ENCODE measurements at places on chromosomes 3 and 15.

DNA sequence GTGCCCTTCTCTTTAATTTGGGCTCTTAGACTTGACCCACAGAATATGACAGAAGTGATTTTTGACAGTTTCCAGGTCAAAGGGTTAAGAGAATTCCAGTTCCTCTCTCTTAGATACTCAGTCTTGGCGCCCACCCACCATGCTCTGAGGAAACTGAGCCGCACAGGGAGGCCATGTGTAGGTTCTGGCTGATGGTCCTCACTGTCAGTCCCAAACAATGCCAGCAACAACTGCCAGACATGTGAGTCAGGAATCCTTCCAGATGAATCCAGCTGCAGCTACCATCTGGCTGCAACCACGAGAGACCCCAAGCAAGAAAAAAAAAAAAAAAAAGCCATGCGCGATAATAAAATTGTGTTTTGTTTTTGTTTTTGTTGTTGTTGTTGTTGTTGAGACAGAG is 326.6 kb downstream of the MAGI1 start:
- no peak for DNase-seq

- DNase-seq: no peak
Measured at GRCh38 chr3:178586076-178586475, 49.8 kb downstream of the KCNMB2 start.

DNA sequence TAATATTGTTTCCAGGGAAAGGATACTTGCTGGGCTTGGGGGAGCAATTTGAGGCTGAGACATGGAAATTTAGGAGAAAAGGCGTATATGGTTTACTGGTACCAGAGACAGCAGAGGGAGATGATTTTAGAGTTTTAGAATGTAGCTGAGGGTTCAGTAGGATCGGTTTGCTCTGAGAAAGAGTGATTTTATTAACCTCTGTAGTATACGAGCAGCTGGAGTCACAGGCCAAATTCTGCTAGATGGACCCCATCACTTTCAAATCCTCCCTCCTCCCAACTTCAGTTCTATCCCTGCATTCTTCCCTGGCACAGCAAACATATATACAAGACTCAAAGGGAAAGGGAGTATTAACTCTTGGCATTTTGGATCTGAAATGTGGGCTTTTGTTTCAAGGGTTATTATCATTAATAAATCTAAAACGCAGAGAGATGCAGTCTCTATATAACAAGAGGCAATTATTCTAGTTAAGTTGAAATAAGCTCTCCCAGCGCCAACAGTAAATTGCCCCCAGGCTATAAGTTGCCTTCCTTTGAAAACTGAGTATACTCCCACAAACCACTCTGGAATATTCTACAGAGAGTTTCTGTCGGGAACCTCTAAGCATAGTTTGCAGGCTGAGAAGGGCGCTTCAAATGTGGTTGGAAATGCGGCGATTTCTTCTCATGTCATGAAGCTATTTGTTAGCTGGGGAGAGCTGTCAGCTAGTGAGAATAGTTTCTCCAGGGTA is 5.4 kb downstream of the CRABP1 start:
- DNase-seq: no peak

DNA sequence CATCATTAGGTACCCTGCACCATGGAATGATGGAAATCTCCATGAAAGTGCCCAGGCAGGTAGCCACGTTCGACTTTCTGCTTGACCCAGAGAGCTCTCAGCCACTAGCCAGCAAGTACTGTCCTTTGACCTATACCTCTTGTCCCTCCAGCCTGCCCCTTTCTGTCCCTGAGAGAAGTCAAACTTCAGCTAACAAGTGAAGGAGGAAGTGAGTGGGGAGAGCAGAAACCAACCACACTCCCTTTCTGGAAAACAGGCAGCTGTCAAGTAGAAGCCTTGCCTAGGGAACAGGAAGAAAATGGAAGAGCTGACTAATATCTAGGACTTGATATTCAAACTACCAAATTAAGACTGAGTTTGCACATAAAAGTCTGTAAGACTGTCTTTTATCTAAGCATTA is 30.3 kb upstream of the FSTL1 start:
- no peak for DNase-seq

GRCh38 chr3:193590088-193590856 is 2.7 kb upstream of the OPA1 start:
- no peak for DNase-seq

- no peak for DNase-seq
Measured at GRCh38 chr3:45249391-45249790, 23.3 kb upstream of the TMEM158 start.

DNA sequence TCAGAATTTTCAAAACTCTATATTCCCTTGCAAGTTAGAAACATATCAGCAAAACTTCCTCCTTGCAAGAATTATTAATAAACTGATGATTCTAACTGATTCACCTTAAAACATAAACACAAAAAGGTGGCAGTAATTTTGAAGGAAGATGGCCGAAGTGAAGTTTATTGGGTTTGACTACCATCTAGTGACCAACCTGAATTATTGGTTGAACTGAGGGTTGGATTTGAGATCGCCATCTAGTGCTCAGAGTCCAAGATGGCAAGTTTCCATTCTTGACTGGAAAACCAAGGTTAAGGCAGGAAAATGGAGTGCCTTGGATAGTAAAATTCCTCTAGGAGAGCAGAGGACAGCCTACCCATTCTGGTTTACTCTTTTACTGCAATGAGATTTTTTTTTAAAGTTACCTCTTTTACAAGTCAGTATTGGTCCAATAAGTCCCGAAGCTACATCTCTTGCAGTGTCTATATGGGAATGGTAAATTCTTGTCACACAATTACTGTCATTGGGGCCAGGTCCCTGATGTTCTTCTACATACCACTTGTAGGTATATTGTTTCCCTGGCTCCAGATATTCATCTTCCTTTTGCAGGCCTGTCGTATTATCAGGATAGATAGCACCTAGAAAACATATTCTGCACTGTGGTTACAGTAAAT is 51.6 kb upstream of the CP start:
- no peak for DNase-seq

DNA sequence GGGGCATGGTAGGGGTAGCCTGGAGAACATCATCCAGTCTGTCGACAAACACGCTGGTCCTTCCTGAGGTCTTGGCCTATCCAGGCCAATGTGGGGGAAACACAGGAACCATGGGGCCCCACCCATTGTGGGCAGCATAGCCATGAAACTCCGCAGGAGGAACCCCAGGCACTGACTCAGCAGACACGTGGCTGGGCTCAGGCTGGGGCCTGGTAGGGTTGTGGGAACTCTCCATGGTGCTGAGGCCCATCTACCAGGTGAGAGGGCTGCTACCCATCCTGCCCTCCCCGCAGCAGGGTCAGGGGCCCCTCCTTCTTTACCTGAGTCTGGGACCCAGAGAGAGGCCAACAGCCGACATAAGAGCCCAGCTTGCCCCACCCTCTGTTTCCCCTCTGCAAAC is 22.6 kb upstream of the CACNA2D2 start:
- DNase-seq: peak; percentile 15

GRCh38 chr3:48194446-48195071 is 6.3 kb upstream of the CDC25A start:
- DNase-seq: no peak

GRCh38 chr3:57221883-57222282 is 5.6 kb upstream of the APPL1 start:
- DNase-seq: no peak

DNA sequence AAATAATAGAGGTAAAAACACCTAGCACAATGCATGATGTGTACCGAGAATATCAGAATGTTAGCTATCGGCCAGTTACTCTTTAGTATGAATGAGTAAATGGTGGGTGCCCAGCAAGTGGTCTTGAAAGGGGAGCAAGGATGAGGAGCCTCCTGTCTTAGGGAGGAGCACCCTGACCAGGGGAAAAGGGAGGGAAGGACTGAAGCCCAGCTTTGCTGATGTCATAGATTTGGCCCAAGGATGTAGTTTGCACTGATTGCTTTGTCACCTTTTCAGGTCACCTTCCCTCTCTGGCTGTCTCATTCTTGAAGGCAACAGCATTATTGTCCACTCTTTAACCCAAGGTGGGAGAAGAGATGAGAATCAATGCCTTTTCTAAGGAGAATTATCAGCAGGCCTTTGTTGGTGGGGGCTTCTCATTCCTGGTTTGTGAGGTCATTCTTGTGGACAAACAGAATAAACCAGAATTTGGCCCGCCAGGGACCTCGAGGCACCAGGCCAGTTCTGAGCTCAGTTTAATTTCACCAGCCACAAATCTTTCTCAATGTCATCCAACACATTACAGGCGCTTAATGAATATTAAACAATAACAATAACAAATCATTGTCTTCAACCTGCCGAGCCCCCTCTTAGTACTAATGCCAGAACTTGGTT is 231.3 kb downstream of the VPS13C start:
- DNase-seq: no peak

DNA sequence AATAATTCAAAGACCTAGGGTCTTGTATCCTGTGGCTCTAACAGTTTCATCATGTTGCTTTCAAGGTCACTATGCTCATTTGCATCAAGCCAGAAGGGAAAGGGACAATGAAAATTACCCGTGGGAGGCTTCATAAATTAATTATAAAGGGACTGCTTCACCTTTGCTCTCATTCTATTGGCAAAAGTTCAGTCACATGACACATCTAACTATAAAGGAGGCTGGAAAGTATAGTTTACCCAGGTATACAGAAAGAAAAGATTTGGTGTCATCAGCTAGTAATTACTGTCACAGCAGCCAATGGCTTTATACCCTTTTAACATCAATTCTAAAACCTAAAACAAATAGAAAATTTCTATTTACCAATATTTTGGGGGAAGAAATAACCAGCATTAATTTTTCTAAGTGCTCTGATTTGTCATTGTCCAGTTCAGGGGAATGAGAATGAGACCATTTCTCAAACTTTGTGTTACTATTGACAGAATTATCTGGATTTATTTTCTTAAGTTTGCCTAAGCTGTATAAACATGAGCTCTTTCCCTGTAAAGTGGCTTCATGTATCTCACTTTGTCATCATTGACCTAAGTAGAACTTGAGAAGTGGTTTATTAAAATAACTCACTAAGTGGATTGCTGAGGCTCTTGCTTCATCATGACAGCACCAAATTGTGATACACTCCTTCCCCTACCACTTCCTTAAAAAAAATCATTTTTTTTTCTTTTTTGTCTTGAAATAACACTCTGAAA is 257.7 kb upstream of the PEX5L start:
- DNase-seq: no peak

DNA sequence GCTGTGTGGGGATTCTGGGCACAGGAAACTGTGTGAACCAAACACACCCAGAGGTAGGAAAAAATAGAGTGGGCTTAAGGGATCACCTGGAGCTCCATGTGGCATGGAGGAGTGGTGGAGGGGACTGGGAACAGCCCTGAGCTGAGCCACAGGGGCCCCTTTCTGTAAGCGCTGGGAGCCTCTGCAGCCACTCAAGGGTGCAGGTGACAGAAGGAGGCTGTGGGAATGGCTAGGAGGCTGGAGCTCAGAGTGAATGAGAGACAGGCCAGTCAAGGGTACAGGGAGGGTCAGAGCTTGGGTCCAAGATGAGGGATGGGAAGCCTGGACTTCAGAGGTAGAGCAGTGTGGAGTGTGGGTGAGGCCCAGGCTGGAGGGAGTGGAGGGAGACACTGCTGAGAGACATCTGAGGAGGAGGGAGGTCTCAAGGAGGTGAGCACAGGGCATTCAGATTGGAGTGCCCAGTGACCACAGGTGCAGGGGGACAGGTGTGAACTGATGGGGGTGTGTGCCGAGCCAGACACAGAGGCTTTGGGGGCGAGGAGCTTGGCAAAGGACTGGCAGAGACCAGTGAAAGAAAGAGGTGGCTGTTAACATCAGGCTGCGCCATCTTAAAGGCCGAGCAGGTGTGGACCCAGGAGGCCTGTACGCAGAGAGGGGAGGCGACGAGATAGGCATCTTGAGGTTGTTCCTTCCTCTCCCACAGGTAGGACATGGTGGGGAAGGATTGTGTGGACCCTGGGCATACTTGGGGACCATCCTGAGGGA is 56.8 kb downstream of the FGD5 start:
- no peak for DNase-seq

DNA sequence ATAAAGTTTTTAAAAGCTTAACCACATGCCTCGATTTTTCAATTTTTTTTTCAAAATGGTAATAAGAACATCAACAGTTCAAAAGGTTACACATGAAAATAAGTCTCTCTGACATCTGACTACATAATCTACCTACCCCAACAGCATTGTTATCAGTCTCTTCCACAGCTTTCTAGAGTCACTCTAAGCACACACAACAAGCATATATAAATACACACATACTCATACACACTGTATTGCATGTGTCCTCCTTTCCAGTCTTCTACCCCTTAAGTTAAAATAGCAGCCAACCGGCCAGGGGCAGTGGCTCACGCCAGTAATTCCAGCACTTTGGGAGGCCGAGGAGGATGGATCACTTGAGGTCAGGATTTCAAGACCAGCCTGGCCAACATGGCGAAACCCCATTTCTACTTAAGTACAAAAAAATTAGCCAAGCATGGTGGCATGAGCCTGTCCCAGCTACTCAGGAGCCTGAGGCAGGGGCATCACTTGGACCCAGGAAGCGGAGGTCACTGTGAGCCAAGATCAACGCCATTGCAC is 12.2 kb downstream of the TBL1XR1 start:
- no peak for DNase-seq

GRCh38 chr3:128320551-128321340 is 145.9 kb downstream of the DNAJB8 start:
- DNase-seq: no peak

GRCh38 chr3:38084334-38085310 is 45.6 kb downstream of the DLEC1 start:
- DNase-seq: no peak

- no peak for DNase-seq
Measured at GRCh38 chr3:122064326-122064725, 9.2 kb downstream of the CD86 start.

DNA sequence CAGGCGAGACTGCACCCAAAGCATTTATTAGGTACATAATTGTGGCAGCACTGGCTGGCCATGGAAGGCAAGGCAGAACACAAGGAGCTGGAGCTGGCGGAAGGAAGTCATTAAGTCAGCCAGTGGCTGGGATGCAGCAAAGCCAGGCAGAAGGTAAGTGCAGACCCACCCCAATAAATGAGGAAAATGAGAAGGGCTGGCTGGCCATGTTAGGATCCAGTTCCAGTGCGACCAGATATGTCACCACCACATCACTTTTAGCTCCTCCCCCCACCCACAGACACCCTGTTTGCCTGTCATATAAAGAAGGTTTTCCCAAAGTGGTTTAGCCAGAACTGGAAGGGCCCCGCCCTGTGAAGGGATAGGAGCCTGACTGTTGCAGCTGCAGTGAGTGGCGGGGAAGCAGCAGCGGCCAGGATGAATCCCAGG is at the start of gene FURIN:
TSS of gene FURIN (plus strand) at position 328 of the 429 bp plus-strand sequence. CDS start 7,153 bp downstream, outside the sequence.
- no peak for DNase-seq

DNA sequence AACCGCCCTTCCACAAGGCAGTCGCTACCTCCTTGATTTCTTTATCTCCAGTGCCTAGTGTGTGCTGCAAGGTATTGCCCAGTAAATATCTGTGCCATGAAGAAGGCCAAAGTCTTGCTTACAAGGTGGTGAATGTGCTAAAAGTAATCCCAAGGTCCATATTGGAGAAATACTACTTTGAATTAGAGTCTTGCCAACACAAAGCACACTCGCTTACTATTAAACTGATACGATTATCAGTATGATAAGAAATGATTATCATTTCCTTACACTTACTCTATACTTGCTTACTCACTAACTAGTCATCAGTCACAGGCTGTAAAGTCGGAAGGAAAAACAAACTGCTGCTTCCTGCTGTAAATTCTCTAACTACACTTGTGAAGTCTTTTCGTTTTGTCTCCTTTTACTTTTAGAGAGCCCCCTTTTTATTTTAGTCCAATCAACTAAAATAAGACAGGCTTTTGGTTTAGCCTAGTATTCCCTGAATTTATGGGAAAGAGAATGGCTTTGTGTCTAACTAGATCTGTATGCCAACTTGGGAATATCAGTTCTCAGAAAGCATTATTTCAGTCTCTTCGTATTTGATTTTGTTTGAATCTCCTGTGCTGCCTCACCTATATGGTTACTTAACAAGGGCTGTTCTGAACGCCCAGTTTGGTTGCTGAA is 107.1 kb upstream of the TSC22D2 start:
- no peak for DNase-seq

Measured in stimulated activated CD8-positive, alpha-beta memory T cell treated with anti-CD3 and anti-CD28 coated beads, Interleukin-4, amount 100 ng/mL, for 4 hours (primary cell).